ENCODE measurements at places on chromosomes 7 and 10. TPM values are rescaled to one million over a fixed set of nuclear protein-coding genes. Genes with fewer than 3 reads are reported as not detected.

The SLC39A12 gene
- not detected for polyA plus RNA-seq

The FKBP9 gene
- 208 TPM for polyA plus RNA-seq

The ZNF488 gene
- 4.3 TPM for polyA plus RNA-seq

The ANK3 gene
- polyA plus RNA-seq, result 130 TPM

The CYP2C19 gene
- polyA plus RNA-seq, result not detected

The TMEM176B gene
- polyA plus RNA-seq, result 105 TPM

The PLPP4 gene
- 0.49 TPM for polyA plus RNA-seq

The PHYHIPL gene
- polyA plus RNA-seq, result 15.5 TPM

The CPVL gene
- polyA plus RNA-seq, result 63.2 TPM

The LRRC18 gene
- polyA plus RNA-seq, result not detected

The CBLL1 gene
- polyA plus RNA-seq, result 27.4 TPM

The IL6 gene
- not detected for polyA plus RNA-seq

The EN2 gene
- 0.69 TPM for polyA plus RNA-seq

The ZPBP gene
- polyA plus RNA-seq, result 0.50 TPM

The LIPF gene
- 0.41 TPM for polyA plus RNA-seq

The AKR1B1 gene
- 97.8 TPM for polyA plus RNA-seq

The RHOBTB1 gene
- 84.2 TPM for polyA plus RNA-seq

The PTPRZ1 gene
- polyA plus RNA-seq, result 1.2 TPM

Measured in left renal pelvis (tissue), 4 donors.